ENCODE measurements at places on chromosomes 4 and X.
A peak's percentile ranks its signal among the peaks of the same experiment; 100 is the strongest.

- DNase-seq = no peak
Measured at GRCh38 chrX:43677993-43678392, 21.9 kb downstream of the MAOA start.

- DNase-seq = no peak
Measured at GRCh38 chr4:87807402-87807801, 8.0 kb downstream of the IBSP start.

DNA sequence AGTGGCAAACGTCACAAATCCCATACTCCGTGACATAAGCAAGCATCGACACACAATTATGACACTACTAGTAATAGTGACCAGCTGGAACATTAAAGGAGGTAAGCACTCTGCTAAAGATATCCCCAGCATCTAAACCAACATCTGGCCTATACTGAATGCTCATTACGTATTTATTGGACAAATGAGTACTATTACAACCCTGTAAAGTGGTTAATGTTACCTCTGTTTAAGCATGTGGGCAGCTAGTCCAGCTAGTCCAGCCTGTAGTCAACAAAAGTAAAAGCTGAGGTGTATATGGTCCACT lies 419 bp upstream of the RPGR start:
- DNase-seq = no peak

DNA sequence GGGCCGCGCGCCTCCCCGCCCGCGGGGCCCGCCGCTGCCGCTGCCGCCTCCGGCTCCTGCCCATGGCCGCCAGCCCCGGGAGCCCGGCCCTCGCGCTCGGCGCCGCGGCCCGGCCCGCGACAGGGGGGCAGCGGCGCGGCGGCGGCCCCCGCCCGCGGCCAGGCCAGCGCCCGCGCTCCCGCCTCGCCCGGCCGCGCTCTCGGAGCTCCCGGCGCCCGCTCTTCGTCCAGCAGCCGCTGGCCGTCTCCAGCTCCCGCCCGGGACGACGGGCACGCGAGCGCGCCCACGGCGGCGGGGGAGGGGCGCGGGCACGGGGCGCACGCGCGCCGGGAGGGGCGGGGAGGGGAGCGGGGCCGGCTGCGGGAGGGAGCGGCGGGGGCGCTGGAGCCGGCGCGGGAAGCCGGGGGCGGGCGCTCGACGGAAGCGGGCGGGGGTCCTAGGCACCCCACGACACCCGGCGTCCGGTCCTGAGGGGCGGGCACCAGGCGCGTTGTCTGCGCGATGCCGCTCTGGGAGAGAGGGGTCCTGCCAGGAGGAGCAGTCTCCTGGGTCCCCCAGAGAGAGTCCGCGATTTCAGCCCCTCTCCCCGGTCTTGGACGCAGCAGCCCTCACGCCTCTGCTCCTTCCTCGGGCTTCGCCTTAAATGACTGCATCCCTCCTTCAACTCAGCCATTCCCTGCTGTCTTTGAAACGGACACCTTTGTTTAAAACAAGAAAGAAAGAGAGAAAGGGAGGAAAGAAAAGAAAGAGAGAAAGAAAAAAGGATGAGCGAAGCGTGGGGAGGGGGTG lies 490 bp upstream of the PDZD4 start:
- no peak for DNase-seq

GRCh38 chr4:151961456-151961855 lies 200.6 kb upstream of the GATB start:
- no peak for DNase-seq

- no peak for DNase-seq
Measured at GRCh38 chr4:126058596-126058995, 743.8 kb downstream of the FAT4 start.

DNA sequence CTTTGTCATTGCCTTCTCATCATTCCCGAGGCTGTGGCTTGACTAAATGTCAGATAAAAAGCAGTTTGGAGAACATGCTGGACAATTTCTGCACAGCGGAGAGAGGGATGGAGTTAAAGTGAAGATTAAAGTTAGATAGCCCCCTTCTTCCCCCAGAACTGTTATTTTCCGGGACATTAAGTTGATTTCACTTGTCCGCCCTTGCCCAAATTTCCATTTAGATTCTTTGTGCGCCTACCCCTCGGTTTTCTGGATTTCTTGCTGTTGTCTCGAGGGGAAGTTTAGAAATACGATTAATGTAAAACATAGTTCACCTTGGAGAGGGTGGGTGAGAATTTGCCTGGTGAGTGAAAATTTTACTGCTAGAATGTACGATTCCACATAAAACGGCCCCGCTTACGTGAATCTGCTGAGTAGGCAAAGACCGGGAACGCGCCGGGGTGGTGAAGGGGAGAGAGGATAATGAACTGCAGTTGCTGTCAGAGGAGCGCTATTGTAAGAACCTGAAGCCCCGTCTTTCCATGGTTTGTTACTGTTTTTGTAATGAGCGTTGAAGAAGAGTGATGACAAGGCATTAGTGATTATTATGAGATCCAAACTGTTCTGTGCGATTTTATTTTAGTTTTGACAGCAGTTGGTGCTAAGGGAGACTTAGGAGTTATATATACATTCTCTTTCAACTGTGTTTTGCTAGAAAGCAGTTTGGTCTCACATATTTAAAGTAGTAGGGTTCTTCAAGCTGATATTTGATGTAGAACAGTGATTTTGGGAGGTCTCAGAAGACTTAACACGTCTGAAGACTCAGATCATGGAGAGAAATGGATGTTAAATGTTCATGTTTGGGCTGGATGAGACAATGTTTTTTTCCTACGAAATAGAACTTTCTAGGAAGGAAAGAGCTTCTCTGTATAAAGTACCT lies 73.0 kb downstream of the AFF1 start:
- peak; percentile 76 for DNase-seq

- no peak for DNase-seq
Measured at GRCh38 chr4:63937961-63938360, 471.3 kb downstream of the TECRL start.

- DNase-seq = no peak
Measured at GRCh38 chr4:36712013-36712412, 430.6 kb downstream of the DTHD1 start.

DNA sequence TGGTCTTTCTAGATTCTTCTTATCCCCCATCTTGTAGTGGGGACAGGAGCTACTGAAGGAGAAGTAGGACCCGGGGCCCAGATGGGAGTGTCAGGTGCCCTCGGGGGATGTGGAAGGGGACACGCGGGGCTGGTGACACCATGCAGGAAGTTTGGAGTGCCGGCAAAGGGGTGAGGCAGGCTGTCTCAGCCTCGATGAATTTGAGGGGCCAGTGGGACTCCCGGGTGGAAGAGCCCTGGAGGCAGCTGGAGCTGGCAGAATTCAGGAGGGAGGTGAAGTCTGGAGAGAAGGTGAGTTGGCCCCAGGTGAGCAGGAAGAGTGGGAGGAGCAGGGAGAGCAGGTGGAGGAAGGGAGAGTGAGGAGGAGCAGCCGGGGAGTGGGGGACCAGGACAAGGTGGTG lies 101.7 kb downstream of the CPZ start:
- DNase-seq = no peak
